Osteoblast (primary cell): ENCODE measurements at places on chromosomes 12 and 14. TPM values are rescaled to one million over a fixed set of nuclear protein-coding genes. Genes with fewer than 3 reads are reported as not detected.

The OAS1 gene
- 0.59 and 3.6 TPM in 2 replicates for total RNA-seq

The BCL7A gene
- 4.4 and 4.7 TPM in 2 replicates for total RNA-seq

The SERPINA9 gene
- under 0.01 and 0.29 TPM in 2 replicates for total RNA-seq

The CDCA3 gene
- total RNA-seq: 4.0 and 5.0 TPM in 2 replicates

The RAD9B gene
- total RNA-seq: 0.36 and 0.59 TPM in 2 replicates

The ZNF891 gene
- 1.4 and 1.5 TPM in 2 replicates for total RNA-seq

The NANOG gene
- total RNA-seq: under 0.01 TPM in 1 of 2 replicates, not detected in the other

The UBR7 gene
- 20.6 and 25.3 TPM in 2 replicates for total RNA-seq

- H3K4me3 ChIP-seq: no peak overlapping the region
- DNase-seq: no peak
- H3K4me1 ChIP-seq: no peaks in the 10 kb centered on the region
- no peaks in the 10 kb centered on the region for H3K27me3 ChIP-seq
Observed at GRCh38 chr14:96881713-96882112, 84.5 kb downstream of the VRK1 start.

GRCh38 chr14:68623826-68624225 is 169.0 kb downstream of the ZFP36L1 start:
- H3K27ac ChIP-seq: no peak overlapping the region
- no peak overlapping the region for H3K4me3 ChIP-seq
- H3K36me3 ChIP-seq: no peaks in the 10 kb centered on the region

GRCh38 chr14:63421226-63421625 is 102.5 kb upstream of the GPHB5 start:
- no peaks in the 10 kb centered on the region for H3K27me3 ChIP-seq
- H3K36me3 ChIP-seq: no peaks in the 10 kb centered on the region
- H3K4me3 ChIP-seq: no peak overlapping the region
- H3K27ac ChIP-seq: no peak overlapping the region
- no peak for DNase-seq

DNA sequence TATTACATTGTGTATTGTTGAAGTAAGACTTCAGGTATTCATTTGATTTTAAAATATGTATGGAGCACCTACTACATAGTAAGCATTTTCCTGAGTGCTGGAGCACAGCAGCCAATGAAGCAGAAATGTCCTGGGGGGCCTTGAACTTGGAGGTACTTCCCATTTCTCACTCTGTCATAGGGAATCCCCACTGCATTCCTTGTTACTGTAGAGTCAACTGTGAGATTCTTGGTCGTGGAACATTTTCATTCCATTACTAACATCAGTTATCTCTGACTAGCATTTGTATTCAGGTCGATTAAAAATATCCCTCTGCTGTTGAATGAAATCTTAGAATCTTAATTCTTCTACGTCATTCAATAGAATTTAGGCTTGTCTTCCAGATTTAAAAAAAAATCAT is 66.7 kb downstream of the PDE3A start:
- no peaks in the 10 kb centered on the region for H3K27me3 ChIP-seq
- no peak overlapping the region for H3K4me3 ChIP-seq
- peak overlapping the region; percentile 64 for H3K27ac ChIP-seq

GRCh38 chr12:607541-608001 is 55.7 kb downstream of the NINJ2 start:
- no peak overlapping the region for H3K4me3 ChIP-seq
- peaks cover 9% of the 10 kb centered on the region for H3K4me1 ChIP-seq
- DNase-seq: no peak
- no peaks in the 10 kb centered on the region for H3K27me3 ChIP-seq

GRCh38 chr14:24260026-24260779 is 2.8 kb downstream of the TGM1 start:
- no peak overlapping the region for H3K27ac ChIP-seq
- H3K4me1 ChIP-seq: no peaks in the 10 kb centered on the region
- DNase-seq: peak; percentile 75

DNA sequence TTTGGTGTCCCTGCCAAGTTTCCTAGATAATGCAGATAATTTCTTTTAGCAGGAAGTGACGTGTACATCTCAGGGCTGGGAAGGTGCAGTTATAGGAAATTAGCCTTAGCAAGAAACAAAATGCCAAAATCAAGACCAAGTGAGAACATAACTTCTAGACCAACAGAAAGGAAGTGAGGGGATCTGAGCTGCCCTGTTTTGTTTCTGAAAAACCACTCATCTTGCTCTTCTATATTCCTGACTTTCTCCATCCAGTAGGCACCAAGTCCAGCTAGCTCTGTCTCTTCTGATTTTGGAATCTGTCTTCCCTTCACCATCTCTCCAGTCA is 23.9 kb upstream of the DUSP6 start:
- no peaks in the 10 kb centered on the region for H3K27me3 ChIP-seq
- no peak for DNase-seq
- no peaks in the 10 kb centered on the region for H3K36me3 ChIP-seq

DNA sequence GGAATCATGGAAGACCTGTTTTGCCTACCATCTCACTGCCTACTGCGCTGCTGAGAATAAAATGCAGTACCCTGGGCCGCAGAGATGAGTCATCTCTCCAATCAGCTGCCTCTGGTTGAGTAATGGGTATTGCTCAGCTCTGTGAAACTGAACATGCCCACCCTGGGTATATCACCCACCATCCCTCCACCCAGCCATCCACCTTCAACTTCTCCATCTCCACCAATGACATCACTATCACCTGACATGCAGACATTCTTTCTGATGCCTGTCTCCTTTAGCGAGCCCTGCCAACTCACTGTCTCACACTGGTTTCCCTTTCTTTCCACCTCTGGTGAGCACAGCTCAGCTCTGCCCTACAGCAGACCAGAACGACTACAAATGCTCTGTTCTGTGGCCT is 33.6 kb downstream of the E2F7 start:
- DNase-seq: peak; percentile 46
- H3K27me3 ChIP-seq: no peaks in the 10 kb centered on the region
- H3K4me1 ChIP-seq: peaks cover 18% of the 10 kb centered on the region
- peaks cover 36% of the 10 kb centered on the region for H3K36me3 ChIP-seq
- H3K27ac ChIP-seq: peak overlapping the region; percentile 85

GRCh38 chr12:45756666-45757065 is 27.2 kb downstream of the ARID2 start:
- no peaks in the 10 kb centered on the region for H3K36me3 ChIP-seq
- no peak overlapping the region for H3K27ac ChIP-seq
- H3K4me1 ChIP-seq: no peaks in the 10 kb centered on the region
- H3K27me3 ChIP-seq: no peaks in the 10 kb centered on the region

DNA sequence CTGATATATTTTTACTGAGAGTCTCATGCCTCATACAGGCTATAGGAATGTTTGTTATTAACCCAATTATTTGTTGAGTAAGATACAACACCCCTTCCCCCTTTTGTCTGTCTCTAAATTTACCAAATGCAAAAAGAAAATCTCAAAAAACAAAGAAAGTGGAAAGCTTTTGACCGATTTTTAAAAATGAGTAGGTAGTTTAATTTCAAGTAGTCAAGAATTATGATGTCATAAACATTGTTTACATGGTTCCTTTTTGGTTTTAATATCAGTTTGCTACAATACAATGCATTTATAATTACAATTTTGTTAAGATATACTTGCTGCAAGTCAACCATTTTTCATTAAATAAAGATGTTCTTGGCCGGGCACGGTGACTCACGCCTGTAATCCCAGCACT is 84.7 kb upstream of the HMGA2 start:
- peaks cover 13% of the 10 kb centered on the region for H3K4me1 ChIP-seq
- DNase-seq: no peak
- H3K4me3 ChIP-seq: no peak overlapping the region
- no peaks in the 10 kb centered on the region for H3K36me3 ChIP-seq
- no peaks in the 10 kb centered on the region for H3K27me3 ChIP-seq
- H3K27ac ChIP-seq: no peak overlapping the region

- no peak overlapping the region for H3K27ac ChIP-seq
- peaks cover 64% of the 10 kb centered on the region for H3K36me3 ChIP-seq
- no peaks in the 10 kb centered on the region for H3K27me3 ChIP-seq
Observed at GRCh38 chr14:102982852-102983470, 60.5 kb downstream of the AMN start.

- DNase-seq: no peak
- no peaks in the 10 kb centered on the region for H3K4me1 ChIP-seq
- no peak overlapping the region for H3K4me3 ChIP-seq
- H3K27ac ChIP-seq: no peak overlapping the region
- H3K36me3 ChIP-seq: no peaks in the 10 kb centered on the region
Observed at GRCh38 chr14:56136571-56137452, 18.6 kb downstream of the PELI2 start.

DNA sequence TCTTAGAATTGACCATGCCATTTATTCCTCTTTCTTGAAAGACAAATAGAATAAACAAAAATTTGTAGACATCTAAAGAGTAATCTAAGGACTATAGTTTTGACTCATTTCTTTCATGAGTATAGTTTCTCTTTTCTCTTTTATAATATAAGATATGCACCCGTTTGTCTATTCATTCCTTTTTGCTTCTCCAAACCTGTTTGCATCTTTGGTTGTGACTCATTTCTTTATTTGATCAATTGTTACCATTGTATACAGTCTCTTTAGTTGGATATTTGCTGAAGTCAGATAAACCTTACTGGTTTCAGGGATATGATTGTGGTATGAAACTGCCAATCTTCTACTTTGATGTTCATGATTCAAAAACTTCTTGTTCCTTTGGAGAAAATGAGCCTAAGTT is 268.7 kb downstream of the FBXL14 start:
- H3K27me3 ChIP-seq: no peaks in the 10 kb centered on the region
- no peak overlapping the region for H3K27ac ChIP-seq
- no peaks in the 10 kb centered on the region for H3K36me3 ChIP-seq

DNA sequence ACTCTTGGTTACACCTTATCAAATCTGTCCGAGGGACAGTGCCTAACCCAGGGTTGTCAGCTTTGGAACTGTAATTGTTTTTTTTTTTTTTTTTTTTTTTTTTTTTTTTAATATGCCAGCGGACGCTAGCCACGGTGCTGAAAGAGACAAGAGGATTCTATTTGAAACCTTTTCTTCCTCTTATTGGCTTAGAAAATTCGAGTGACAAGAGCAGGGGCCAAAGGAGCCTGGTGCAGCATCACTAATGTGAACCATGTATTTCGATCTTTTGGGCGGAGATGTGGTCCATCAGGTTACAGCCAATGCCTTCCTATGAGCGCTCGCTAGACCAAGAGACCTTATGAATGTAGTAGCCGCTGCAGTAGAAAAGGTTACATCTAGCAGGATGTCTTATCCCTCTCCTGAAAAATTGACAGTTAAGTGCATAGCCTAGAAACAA is 922 bp downstream of the PTPRR start:
- H3K36me3 ChIP-seq: no peaks in the 10 kb centered on the region
- peaks cover 5% of the 10 kb centered on the region for H3K27me3 ChIP-seq
- H3K27ac ChIP-seq: no peak overlapping the region
- no peak overlapping the region for H3K4me3 ChIP-seq
- peak; percentile 48 for DNase-seq

DNA sequence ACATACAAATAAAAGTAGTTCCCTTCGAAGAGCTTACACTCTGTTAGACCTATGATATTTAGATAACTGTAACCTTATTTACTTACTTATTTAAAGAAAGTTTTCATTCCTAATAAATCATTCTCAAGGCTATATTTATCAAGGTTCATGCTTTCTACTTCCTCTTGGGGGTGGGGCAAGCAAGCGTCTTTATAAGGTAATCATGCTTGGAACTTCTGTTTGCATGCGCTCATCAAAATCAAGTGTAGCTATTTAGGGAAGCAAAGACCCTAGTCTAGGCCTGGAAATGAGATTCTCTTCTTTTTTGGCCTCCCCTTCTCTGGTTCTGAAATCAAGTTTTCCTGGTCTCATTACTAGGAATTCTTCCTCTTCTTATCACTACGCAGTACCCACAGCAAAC is 766 bp downstream of the RERG start:
- peaks cover 29% of the 10 kb centered on the region for H3K27me3 ChIP-seq
- no peak for DNase-seq
- no peak overlapping the region for H3K27ac ChIP-seq
- no peaks in the 10 kb centered on the region for H3K4me1 ChIP-seq
- H3K4me3 ChIP-seq: no peak overlapping the region

- H3K4me1 ChIP-seq: no peaks in the 10 kb centered on the region
- no peak overlapping the region for H3K4me3 ChIP-seq
- no peaks in the 10 kb centered on the region for H3K27me3 ChIP-seq
- DNase-seq: peak; percentile 41
- H3K27ac ChIP-seq: no peak overlapping the region
Observed at GRCh38 chr14:88170333-88170732, 152.7 kb downstream of the KCNK10 start.

GRCh38 chr12:27462151-27462694 is 15.7 kb downstream of the SMCO2 start:
- H3K4me1 ChIP-seq: peaks cover 40% of the 10 kb centered on the region
- H3K27me3 ChIP-seq: no peaks in the 10 kb centered on the region
- peak overlapping the region; percentile 63 for H3K27ac ChIP-seq
- H3K4me3 ChIP-seq: peak overlapping the region; percentile 34
- no peaks in the 10 kb centered on the region for H3K36me3 ChIP-seq

DNA sequence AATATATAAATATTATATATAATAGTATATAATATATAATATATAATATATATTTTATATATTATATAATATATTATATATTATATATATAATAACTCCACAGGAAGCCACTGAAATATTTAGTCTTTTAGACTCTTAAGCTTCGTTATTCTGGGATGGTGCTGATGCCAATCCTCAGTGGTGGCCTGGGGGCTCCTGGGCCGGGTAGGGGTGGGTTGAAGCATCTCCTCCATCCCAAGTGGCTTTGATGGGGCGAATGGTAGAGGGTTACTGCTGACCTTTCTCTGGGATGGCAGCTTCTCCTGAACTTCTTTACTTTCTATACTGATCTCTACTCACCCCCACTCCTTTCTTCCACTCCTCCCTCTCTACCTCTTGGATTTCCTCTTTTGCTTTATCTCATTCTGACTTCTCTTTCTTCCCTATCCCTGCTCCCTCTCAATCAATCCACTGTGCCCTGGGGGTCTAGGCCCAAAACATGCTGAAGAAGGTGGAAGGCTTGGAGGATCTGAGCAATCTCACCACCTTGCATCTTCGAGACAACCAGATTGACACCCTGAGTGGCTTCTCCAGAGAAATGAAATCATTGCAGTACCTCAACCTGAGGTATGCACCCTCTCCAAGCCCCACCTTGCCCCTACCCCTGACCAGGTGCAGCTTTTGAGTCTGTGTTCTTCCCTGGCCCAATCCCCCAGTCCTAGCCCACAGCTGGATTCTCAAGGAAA is 4.8 kb upstream of the ENO2 start:
- no peak overlapping the region for H3K27ac ChIP-seq
- H3K36me3 ChIP-seq: no peaks in the 10 kb centered on the region
- DNase-seq: peak; percentile 56
- H3K4me1 ChIP-seq: peaks cover 12% of the 10 kb centered on the region
- H3K27me3 ChIP-seq: no peaks in the 10 kb centered on the region
- H3K4me3 ChIP-seq: no peak overlapping the region

DNA sequence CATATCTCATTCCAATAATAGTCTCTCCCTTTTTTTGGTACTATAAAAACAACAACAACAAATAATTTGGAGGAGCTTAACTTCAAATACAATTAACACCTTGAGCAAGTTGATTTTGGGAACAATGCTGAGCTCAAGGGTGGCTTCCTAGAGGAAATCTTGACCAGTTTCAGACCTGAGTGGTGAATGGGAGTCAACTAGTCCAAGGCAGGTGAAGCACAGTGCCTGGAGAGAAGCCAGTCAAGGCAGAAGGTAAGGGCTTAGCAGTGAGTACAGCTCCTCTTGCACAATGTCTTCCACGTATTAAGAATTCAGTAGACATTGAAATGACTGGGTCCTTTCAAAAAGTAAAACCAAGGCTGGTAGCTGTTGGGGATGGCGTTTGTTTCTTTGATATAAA is 444.8 kb downstream of the ATP23 start:
- no peak overlapping the region for H3K4me3 ChIP-seq
- DNase-seq: no peak
- H3K27ac ChIP-seq: no peak overlapping the region
- no peaks in the 10 kb centered on the region for H3K27me3 ChIP-seq
- no peaks in the 10 kb centered on the region for H3K36me3 ChIP-seq
